Endothelial cell of umbilical vein (primary cell): ENCODE measurements at places on chromosomes 5 and 9. TPM values are rescaled to one million over a fixed set of nuclear protein-coding genes. Genes with fewer than 3 reads are reported as not detected.

The MYOZ3 gene
- 1.1 and 1.2 TPM in 2 replicates for total RNA-seq

The STK32A gene
- not detected in 2 replicates for total RNA-seq

The SMIM33 gene
- total RNA-seq: not detected in 2 replicates

The SNX2 gene
- total RNA-seq: 46.3 and 51.2 TPM in 2 replicates

The GARNL3 gene
- total RNA-seq: 5.2 and 8.3 TPM in 2 replicates

The MRPL22 gene
- 90.8 and 112 TPM in 2 replicates for total RNA-seq

The DCTN3 gene
- total RNA-seq: 91.0 and 93.3 TPM in 2 replicates

The IRX2 gene
- not detected in 2 replicates for total RNA-seq

The STC2 gene
- 26.2 and 26.9 TPM in 2 replicates for total RNA-seq

The C5orf47 gene
- total RNA-seq: not detected in 2 replicates

The MRPL36 gene
- total RNA-seq: 63.4 and 70.3 TPM in 2 replicates
